ENCODE measurements at places on chromosomes 16 and 17. TPM values are rescaled to one million over a fixed set of nuclear protein-coding genes. Genes with fewer than 3 reads are reported as not detected.

SLC5A10 gene
- not detected for total RNA-seq

KRTAP17-1 gene
- total RNA-seq, result not detected

OR1A1 gene
- total RNA-seq, result not detected

OTOA gene
- total RNA-seq, result not detected

COPRS gene
- 21.5 TPM for total RNA-seq

DNA sequence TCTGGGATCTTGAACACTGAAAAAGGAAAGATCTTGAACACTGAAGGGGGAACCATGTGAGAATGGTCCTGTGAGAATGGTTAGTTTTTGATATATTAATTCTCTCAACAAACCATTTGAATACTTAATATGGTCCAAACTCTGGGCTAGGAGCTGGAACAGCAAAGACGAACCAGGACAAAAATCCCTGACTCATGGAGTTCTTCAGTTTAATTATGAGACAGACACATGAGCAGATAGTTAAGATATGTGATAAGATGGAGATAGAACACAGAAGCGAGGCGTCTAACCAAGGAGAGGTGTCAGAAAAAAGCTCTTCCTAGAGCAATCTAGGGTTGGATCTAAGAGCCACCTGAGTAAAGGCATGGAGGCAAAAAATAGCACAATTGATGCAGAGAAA is 1.6 kb downstream of the CKLF start:
- H3K4me3 ChIP-seq, result peak overlapping the region; percentile 55
- H3K27ac ChIP-seq, result peak overlapping the region; percentile 86
- DNase-seq, result no peak
- H3K36me3 ChIP-seq, result no peaks in the 10 kb centered on the region
- no peaks in the 10 kb centered on the region for H3K27me3 ChIP-seq

DNA sequence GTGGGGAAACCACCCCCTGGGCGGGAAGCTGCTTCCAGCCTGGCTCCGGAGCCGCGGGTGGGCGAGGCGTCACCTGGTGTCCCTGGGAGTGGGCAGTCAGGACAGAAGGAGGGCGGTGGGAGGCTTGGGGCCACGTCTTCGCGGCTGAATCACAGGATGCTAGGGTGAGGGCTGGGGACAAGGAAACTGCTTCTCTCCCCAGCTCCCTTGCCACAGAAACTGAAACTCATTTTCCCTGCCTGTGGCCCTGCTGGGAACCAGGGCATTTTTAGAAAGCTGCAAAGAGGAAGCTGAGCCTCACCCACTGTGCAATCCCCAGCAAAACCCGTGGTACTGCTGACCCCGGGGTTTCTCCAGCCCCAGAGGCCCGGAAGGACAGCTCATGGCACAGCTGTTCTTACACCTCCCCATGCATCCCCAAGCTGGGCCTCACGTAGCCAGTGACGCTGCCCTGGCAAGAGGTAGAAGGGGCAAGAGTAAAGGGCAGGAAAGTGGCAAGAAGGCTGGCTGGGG is 8.2 kb downstream of the RHBDF2 start:
- H3K27ac ChIP-seq, result peak overlapping the region; percentile 72
- DNase-seq, result peak; percentile 65
- H3K4me1 ChIP-seq, result peaks cover 36% of the 10 kb centered on the region
- no peaks in the 10 kb centered on the region for H3K36me3 ChIP-seq

DNA sequence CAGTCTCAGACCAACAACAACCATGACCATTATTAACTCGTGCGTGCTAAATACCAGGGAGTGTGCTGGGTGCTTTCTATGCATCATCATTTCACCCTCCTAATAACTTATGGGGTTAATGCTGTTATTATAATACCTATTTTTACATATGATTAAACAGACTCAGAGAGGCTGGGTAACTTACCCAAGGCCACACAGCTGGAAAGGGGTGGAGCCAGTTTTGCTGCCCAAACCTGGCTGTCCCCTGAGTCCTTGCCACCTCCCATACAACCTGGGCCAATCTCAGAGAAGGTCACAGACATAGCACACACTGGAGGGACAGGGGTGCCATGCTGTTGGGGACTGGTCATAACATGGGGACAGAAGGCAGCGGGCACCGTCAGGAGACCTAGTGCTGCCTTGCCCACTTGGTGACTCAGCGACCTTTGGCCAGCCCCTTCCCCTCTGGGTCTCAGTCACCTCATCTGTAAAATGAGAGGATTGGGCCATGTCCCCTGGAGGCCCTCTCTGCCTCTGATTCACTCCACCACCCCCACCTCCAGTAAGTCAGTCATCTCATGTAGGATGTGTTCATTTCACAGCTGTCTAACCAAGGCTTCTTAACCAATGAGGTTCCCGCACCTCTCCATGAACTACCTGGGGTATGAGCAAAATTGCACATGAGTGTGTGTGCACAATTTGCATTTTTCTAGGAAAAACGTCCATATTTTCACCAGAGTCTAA is 11.4 kb upstream of the FADS6 start:
- H3K4me1 ChIP-seq, result no peaks in the 10 kb centered on the region
- no peaks in the 10 kb centered on the region for H3K36me3 ChIP-seq
- no peak overlapping the region for H3K27ac ChIP-seq
- DNase-seq, result no peak
- H3K27me3 ChIP-seq, result no peaks in the 10 kb centered on the region
- H3K4me3 ChIP-seq, result no peak overlapping the region

DNA sequence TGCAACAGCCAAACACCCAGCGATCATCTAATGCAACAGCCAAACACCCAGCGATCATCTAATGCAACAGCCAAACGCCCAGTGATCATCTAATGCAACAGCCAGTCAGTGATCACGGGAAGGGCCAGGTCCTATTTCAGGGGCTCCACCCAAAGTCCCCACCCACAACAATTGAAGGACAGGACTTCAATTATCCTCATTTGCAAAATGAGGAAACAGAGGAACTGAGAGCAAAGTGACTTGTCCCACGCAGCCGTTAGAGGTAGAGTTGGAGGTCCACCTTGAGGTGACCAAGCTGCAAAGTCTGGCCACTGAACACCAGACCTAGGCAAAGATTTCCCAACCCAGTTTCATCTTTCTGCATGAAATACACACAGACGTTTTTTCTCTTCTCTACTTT is 3.7 kb downstream of the ZG16B start:
- no peaks in the 10 kb centered on the region for H3K27me3 ChIP-seq
- no peak for DNase-seq
- H3K36me3 ChIP-seq, result no peaks in the 10 kb centered on the region
- H3K4me1 ChIP-seq, result no peaks in the 10 kb centered on the region

DNA sequence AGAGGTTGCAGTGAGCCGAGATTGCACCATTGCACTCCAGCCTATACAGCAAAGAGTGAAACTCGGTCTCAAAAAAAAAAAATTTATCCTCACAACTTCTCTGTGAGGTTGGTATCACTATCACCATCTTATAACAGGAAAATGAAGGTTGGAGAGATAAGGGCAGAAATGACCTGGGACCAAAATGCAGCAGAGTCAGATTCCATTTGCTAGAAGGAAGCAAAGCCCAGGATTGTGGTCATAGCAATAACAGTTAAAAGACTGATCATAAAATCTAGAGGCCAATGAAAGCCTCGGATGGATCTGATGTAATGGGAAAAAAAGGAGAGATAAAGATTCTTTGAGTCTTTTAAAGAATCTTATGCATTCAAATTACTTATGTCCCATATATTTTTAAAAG is 69.6 kb upstream of the TEKT1 start:
- H3K4me3 ChIP-seq, result no peak overlapping the region
- H3K4me1 ChIP-seq, result no peaks in the 10 kb centered on the region
- no peak for DNase-seq
- H3K36me3 ChIP-seq, result no peaks in the 10 kb centered on the region

DNA sequence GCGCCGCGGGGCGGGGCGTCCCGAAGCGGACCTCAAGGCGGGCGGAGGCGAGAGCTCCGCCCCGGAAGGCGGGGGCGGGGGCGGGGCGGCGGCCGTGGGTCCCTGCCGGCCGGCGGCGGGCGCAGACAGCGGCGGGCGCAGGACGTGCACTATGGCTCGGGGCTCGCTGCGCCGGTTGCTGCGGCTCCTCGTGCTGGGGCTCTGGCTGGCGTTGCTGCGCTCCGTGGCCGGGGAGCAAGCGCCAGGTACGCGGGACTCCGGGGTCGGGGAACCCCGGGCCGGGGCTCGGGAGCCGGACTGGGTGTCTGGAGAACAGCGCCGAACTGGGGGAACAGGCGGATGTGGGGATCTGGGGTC is at the start of gene TNFRSF12A:
Gene TNFRSF12A, plus strand, starts transcription at position 122 of the 357 bp plus-strand sequence. Its CDS starts 30 bp downstream, at position 152.
- peak; percentile 86 for DNase-seq
- H3K36me3 ChIP-seq, result no peaks in the 10 kb centered on the region
- H3K4me3 ChIP-seq, result peak within 1 kb of the TSS; percentile 79
- H3K27me3 ChIP-seq, result no peaks in the 10 kb centered on the region

DNA sequence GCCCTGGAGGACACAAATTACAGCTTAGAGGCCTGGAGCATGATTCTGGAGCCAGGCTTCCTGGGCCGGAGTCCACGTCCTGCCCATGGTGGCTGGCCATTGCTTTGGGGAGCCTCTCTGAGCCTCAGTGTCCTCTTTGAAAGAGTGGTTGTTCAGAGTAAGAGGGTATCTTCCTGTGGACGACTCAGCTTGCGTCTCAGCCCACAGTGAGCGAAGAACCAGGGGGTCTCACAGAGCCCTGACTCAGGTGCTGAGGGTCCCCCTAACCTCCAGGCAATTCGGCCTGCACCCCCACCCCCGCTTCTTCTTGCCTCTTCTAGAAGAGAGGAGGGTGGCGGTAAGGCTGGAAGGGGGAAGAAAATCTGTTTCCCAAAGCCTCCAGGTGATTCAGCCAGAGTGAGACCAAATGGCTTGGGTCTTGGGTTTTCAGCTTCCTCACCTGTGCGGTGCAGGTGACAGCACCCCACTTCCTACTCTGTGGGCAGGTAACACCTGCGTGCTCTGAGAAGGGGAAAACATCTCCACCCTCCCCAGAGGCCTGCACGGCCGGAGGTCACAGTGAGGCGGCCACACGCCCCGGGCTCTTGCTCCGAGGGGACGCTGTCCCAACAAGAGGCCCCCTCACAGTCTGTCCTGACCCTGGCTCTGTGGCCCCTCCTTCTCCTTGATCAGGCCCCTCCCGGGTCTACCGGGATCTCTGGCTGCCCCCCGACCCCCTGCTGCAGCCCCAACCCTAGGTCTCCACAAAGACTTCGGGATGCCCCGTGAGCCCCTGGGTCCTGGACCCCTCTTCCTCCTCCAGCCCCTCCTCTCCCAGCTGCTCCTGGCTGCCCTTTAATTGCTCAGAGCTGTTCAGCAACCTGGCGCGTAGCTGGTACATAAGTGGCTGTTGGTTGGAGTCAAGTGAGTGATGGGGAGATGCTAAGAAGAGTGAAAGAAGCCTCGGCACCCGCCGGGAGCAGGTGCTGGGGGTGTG is 119.2 kb downstream of the METRNL start:
- H3K27me3 ChIP-seq, result no peaks in the 10 kb centered on the region
- H3K36me3 ChIP-seq, result no peaks in the 10 kb centered on the region

DNA sequence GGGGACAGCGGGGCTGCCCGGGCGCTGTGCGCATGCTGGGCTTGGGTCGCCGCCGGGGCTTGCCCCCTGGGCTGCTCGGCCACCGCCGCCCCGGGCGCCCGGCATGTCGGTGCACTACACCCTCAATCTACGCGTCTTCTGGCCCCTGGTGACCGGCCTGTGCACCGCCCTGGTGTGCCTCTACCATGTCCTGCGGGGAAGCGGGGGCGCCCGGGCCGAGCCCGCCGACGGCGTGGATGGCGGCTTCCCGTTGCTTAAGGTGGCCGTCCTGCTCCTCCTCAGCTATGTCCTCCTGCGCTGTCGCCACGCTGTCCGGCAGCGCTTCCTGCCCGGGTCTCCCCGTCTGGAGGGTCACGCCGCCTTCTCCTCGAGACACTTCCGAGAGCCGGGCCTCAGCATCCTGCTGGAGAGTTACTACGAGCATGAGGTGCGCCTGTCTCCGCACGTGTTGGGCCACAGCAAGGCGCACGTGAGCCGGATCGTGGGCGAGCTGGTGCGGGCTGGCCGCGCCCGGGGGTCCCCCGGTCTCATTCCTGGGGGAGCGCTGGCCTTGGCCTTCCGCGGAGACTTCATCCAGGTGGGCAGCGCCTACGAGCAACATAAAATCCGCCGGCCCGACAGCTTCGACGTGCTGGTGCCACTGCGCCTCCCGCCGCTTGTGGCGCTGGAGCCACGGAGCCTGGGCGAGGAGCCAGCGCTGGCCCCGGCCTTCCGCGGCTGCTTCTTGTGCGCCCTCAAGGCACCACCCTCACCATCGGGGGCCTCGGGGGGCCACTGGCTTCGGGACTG is 789 bp downstream of the ITPRIPL2 start:
- no peaks in the 10 kb centered on the region for H3K27me3 ChIP-seq
- DNase-seq, result peak; percentile 72
- peaks cover 21% of the 10 kb centered on the region for H3K4me1 ChIP-seq
- H3K36me3 ChIP-seq, result no peaks in the 10 kb centered on the region
- peak overlapping the region; percentile 94 for H3K27ac ChIP-seq
- H3K4me3 ChIP-seq, result peak overlapping the region; percentile 79

DNA sequence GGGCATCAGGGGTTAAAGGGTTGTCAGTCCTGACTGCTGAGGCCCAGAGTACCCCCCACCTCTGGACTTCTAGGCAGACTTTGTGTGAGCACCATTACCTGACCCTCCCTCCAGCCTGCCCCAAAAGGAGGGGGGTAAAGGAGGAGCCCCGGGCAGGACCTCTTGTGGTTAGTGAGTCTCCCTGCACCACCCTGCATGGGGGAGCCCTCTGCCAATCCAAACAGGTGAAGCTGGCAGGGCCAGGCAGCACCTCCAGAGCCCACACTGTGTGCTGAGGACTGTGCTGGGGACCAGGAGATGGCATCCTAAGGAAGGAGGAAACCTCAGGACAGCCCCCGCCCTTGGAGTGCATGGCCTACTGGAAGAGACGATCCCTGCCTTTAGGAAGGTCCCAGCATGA is 2.6 kb upstream of the KRT14 start:
- no peaks in the 10 kb centered on the region for H3K27me3 ChIP-seq
- H3K36me3 ChIP-seq, result no peaks in the 10 kb centered on the region
- DNase-seq, result no peak
- no peak overlapping the region for H3K4me3 ChIP-seq

GRCh38 chr17:56445692-56446411 is 147.6 kb upstream of the NOG start:
- DNase-seq, result no peak
- H3K27ac ChIP-seq, result no peak overlapping the region
- H3K4me1 ChIP-seq, result no peaks in the 10 kb centered on the region
- no peaks in the 10 kb centered on the region for H3K36me3 ChIP-seq
- H3K27me3 ChIP-seq, result no peaks in the 10 kb centered on the region

GRCh38 chr16:50271148-50272041 is 5.0 kb downstream of the ADCY7 start:
- peaks cover 6% of the 10 kb centered on the region for H3K4me1 ChIP-seq
- no peaks in the 10 kb centered on the region for H3K36me3 ChIP-seq
- no peak overlapping the region for H3K4me3 ChIP-seq
- DNase-seq, result no peak
- no peaks in the 10 kb centered on the region for H3K27me3 ChIP-seq
- no peak overlapping the region for H3K27ac ChIP-seq

DNA sequence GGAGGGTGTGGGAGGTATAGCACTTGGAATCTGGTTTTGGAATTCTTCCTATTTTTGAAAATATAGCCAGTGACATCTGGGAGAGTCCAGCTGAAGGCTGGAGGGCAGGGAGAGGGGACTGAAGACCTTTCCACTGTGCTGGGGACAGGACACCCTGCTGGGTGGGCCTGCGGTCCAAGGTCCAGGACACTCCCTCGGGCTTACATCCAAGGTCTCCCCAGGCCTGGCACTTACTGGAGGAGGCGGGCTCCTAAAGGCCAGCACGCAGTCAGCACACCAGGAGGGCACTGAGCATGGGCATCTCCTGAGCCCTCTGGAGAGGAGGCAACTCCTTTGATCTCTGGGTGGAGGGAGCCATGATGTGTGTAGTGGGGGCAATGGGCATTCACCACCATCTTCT is 35.5 kb upstream of the ETV4 start:
- no peaks in the 10 kb centered on the region for H3K36me3 ChIP-seq
- H3K27me3 ChIP-seq, result no peaks in the 10 kb centered on the region
- no peak overlapping the region for H3K4me3 ChIP-seq
- no peaks in the 10 kb centered on the region for H3K4me1 ChIP-seq

- no peak overlapping the region for H3K4me3 ChIP-seq
- no peaks in the 10 kb centered on the region for H3K36me3 ChIP-seq
Measured at GRCh38 chr17:62109378-62109902, 44.4 kb upstream of the MED13 start.

Measured in colonic mucosa (tissue), 4 donors.